ENCODE measurements at places on chromosomes 11 and 22.

DNA sequence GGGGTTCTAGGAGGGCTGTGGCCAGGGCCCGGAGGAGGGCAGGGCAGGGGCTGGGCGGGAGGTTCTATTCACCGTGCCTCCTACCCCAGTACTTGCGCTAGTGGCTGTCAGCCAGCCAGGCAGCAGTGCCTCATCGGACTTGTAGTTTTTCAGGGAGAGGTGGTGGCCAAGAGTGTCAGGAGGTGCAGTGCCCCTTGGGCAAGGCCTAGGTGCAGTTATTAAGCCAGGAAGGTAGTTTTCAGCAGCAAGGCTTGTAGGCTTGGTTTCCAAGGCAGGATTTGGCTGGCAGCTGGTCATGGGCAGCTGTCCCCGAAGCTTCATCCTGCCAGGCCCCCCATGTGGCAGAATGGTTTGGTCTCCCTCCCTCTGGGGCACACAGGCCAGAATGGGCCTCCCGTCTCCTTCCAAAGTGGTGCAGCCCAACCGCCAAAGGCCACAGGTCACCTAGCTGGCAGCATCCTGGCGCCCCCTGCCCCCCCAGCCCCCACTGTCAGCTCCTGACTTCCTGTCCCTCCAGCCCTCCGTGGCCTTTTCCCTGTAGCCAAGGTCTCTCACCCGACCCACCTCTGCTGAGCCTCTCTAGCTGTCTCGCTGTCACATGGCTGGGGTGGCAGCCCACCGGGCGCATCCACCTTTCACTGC lies 8.5 kb downstream of the CCDC88B start:
- no peak for DNase-seq

GRCh38 chr11:2923446-2924375 lies 5.5 kb downstream of the PHLDA2 start:
- no peak for DNase-seq

DNA sequence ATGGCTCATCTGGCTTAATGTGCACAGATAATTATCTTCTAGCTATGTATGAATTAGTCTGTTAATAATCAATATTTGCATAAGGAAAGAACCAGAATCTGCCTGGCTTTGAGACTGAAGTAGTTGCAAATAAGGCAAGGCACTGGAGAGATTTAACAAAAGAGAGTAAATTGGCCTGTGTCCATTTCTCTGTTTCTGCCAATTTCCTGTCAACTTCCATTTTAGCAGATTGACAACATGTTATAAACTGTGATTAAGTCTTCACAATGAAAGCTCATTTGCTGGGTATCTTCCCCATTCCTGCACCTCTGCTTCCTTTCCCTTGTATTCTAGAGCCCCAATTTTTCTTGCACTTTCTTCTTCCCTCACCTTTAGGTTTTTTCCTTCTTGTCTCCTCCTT lies 5.3 kb upstream of the TMEM123 start:
- DNase-seq = no peak

DNA sequence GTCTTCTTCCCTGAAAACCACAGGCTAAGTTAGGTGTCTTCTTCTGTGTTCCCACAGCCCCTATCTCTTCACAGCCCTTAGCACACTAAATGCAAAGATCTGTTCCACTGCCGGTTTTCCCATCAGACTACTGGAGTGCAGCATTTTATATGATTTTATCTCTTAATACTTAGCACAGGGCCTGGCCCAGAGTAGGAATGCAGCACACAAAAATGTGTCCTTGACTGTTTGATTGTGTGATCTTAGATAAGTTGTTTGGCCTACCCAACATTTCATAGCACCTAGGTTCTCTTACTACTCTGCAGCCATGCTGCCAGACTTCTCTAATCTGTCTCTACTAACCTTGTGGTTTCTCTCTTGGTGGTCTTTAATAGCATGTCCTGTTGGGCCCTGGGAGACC lies 54.1 kb upstream of the RRM1 start:
- no peak for DNase-seq

All from stromal cell of bone marrow (primary cell).